IPS DF 6.9 (cell line): ENCODE measurements at places on chromosomes 3 and 15.

DNA sequence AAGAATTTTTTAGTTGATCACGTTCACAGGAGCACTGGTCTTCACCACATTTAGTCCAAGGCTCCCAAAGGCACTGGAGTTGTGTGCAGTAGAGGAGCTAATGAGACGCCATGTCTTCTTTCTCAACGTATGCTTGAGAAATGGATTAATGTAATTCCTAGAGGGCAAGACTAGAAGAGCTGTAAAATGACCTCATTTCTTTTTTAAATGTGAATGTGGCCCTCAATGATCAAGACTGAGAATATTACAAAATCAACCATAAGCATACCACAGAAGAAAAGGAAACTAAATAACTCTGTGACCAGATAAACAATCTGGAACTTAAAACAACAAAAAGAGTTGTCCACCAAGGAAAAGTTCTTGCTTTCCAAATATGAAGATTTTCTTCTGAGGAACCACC lies 112.1 kb upstream of the THBS1 start:
- no peak for DNase-seq

DNA sequence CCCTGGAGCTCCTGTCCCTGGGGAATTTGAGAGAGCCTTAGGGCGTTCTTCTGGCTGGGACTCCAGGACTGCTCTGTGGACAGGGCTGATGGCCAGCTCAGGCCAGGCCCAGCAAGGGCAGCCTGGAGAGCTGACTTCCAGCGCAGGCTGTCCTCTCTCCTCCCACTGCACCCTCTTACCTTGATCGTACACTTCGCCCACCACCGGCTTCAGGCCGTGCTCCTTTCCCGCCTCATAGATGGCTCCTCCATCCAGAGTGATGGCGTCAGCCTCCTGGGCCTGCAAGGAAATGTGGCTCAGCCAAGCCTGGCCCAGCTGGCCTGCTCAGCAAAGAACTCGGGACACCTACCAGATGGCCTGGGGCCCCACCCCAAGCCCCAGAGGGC lies 3.1 kb downstream of the MELTF start:
- no peak for DNase-seq

GRCh38 chr3:72311425-72311824 lies 526.5 kb upstream of the PROK2 start:
- no peak for DNase-seq

GRCh38 chr3:151788401-151788800 lies 25.5 kb upstream of the AADAC start:
- no peak for DNase-seq

DNA sequence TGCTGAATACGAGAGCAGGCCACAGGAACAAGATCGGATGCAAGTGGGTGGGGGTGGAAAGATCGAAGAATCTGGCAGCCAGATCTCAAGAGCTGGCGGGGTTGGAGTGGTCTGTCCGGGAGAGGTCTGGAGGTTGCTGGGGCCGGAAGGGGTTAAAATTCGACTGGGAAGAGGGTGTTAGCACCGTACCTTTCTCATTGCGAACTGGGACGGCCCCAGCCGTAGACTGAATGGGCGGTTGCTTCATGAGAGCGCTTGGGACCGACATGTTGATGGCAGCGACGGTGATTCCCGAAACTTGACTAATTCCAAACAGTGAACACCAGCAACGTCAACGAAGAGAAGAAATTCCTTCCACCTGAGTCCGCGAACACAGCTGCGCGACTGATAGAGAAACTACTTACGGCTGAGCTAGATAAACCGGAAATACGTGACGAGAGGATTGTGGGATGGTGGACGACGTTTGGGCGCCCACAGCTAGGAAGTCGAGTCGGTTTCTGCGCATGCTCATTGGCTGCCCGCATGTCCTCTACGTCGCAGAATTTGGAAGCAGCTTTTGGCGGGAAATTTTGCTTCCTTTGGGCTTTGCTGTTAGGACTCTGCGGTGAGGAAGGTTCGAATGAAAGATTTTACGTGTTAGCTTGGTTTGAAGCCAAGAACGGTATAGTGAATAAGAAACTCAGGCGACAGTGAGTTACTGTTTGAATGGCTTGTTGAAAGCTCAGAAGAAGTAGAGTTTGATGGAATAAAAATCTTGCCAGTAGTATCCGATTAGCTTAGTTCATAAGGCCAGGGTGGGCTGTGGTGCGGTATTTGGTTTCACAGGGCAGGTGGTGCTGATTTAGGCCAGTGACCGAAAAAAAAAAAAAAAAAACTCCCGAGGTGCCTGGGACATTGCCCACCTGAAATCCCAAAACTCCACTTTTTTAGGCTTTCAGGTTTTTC lies at the start of gene MFAP1:
MFAP1 (minus strand) TSS at position 389 of the 945 bp plus-strand sequence; CDS start at position 268, 121 bp downstream.
- DNase-seq = peak; percentile 95
